LNCaP clone FGC (cell line): ENCODE measurements at places on chromosomes 7 and 10.

GRCh38 chr10:93757801-93758507 is at the start of gene LGI1:
TSS of gene LGI1 (plus strand) at chr10:93757936. CDS start at chr10:93758145, 209 bp downstream.
- no peak for DNase-seq

- DNase-seq: no peak
These were observed 29.1 kb upstream of the CALD1 start for GRCh38 chr7:134750083-134751062.

GRCh38 chr7:146943483-146943882 is 826.9 kb downstream of the CNTNAP2 start:
- no peak for DNase-seq

- DNase-seq: no peak
These were observed 73.7 kb downstream of the EVX1 start for GRCh38 chr7:27316311-27316710.

GRCh38 chr7:99141841-99142726 is 1.8 kb downstream of the SMURF1 start:
- DNase-seq: no peak

DNA sequence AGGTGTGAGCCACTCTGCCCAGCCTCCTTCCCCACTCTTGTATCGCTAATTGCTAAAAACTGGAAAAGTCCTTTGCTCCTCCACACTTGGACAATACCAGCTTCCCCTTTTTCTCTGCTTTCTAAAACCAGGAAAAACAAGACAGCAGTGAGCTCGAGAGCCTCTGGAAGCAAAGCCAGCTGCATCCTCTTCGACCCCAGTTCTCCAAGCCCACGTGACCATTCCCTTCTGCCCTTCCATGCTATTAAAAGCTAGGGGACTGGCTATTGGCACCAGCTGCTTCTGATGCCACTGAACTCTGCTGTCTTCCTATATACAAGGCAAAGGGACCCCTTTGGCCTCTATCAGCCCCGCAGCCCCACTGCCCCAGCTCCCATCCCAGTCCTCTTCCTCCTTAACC is 92.2 kb downstream of the SPDYE5 start:
- DNase-seq: no peak

DNA sequence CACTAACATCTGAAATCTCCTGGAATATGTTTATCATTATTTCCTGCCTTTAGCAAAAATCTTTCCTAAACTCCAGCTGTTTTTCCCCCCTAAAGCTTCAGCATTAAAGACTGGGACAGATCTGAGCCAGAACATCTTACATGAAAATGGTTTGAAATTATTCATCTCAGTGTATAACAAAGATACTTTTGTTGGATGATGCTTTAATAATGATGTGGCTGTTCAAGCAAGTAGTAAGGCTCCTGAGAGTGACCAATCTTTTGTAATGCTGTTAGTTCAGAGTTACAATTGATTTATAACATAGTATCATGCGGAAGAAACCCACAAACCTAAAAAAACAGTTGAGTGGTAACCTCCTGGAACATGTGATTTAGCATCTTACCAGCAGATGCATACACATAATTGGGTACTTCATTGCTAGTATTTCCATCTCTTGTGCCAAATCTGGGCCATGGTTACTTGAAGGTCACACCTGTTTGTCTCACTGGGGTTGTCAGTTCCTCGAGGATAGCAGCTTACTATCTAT is 1.5 kb downstream of the BZW2 start:
- no peak for DNase-seq

GRCh38 chr7:9645756-9646155 is 1212.3 kb downstream of the NXPH1 start:
- no peak for DNase-seq

DNA sequence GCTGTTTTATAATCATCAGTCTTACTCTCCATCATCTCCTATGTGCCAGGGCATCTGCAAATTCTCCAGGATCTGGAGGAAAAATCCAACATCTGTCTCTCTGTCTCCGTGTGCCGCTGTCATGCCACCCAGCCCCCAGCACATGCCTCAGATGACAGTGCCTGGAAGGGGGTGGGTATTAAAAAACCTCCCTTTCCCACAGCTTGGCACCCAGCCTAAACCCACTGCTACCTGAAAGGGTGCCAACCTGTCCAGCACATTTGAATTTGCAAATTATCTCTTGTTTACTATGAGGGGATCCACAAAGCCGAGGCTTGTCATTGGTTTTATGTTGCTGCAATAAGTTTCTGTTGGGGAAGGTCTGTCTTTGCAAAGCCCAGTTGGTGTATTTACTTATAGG is 73.1 kb downstream of the EMX2 start:
- DNase-seq: no peak

DNA sequence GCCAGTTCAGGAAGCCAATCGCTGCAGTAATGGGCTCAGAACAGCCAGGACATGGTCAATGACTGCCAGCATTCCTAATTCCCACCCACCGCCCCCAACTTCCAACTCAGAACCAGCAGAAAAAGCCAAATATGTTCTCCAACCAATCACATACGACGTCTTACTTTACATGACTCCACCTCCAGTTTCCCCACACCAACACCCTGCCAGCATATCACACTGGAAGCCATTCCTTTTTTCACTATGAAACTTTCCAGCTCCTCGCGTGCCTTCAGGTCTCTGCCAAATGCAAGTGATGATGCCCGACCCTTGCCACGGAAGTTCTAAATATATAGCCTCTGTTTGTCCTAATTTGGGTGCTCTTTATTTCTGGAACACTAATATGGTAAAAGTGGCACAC is 12.5 kb downstream of the NPS start:
- DNase-seq: no peak

DNA sequence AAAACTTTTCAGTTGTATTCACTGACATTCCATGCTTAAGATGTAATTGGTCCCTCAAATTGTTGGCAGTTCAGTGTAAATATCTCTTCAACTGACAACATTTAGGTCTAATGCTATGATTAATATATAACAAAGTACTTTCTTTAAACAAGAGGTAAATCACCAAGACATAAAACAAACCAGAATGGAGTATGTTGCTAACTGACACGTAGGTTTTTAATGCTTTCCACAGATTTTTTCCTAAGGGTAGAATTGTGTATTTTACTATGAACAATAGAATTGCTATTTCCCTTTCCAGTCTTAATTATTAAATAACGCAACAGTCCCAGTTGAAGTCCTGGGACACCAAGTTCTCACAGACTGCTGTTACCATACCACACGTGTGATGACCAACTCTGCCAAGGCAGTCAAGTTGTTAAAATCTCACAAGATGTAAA is 4.1 kb downstream of the JCAD start:
- DNase-seq: no peak

DNA sequence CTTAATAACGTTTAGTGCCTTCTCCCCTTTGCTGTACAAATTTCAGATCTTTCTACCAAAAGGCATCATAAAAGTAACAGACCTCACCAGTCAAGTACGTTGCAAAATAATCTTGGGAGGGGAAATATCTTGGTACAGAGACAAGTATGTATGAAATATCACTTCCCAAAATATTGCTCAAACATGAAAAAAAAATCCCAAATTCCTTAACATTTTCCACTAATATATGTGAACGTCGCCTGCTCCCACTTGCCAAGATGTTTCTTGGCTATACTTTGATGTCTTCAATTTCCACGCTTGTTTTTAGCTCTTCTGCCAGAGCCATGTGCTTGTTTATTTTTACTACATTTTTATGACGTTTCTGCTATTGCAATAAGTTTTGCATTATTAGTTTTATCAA is 223.5 kb downstream of the PLXNA4 start:
- DNase-seq: no peak

DNA sequence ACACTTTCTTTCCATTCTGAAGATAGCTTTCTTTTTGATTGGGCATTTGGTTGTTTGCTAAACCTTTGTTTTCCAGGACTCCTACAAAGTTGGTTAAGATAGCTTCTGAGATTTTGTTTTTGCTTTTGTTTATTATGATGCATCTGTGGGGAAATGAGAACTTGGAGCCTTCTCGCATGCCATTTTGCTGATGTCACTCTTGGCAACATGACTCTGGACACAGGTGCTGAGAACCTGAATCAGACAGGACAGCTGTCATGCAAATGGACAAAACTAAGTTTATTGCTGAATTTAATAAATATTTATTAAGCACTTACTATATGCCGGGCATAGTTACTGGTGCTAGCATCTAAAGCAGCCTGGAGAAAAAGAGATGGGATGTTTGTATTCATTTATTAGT is 274.1 kb downstream of the ZEB1 start:
- no peak for DNase-seq

GRCh38 chr7:43417455-43417854 is 165.5 kb upstream of the STK17A start:
- no peak for DNase-seq

DNA sequence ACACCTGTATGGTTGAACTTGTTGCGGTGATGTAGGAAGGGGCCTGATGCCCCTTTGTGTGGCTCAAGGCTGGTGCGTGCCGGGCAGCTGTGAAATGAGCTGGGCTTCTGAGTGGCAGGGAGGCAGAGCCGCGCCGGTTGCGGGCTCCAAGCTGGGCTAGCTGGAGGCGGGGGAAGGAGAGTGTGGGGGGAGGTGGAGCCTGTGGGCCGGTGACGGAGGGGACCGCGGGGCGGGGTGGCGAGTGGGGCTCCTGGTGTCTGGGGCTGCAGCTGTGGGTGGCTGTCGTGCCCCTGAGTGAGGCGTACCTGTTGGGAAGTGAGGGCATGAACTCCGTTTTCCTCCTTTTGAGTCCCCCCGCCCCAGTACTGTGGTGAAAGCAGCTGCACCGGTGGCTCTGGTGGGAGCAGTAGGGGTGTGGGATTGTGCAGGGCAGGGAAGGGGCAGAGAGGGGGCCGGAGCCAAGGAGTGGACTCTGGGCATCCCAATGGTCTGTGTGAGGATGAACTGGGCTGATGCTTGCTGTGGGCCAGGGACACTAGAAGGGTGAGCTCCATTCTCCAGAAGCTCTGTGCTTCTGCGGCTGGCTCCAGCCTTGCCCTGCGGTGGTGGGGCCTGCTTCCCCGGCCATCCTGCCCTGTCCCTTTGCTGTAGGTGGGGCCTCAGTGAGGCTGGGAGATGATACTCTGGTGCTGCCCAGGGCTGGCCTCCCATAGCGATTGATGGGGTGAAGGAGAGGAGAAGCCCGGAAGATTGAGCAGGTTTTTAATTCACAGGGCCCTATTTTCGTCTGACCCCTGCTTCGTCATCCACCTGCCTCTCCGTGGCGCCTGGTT is 41.7 kb downstream of the INPP5A start:
- no peak for DNase-seq

GRCh38 chr10:122130474-122131110 is 140.5 kb upstream of the BTBD16 start:
- DNase-seq: no peak

GRCh38 chr7:4800926-4801838 is 25.8 kb downstream of the AP5Z1 start:
- DNase-seq: no peak

DNA sequence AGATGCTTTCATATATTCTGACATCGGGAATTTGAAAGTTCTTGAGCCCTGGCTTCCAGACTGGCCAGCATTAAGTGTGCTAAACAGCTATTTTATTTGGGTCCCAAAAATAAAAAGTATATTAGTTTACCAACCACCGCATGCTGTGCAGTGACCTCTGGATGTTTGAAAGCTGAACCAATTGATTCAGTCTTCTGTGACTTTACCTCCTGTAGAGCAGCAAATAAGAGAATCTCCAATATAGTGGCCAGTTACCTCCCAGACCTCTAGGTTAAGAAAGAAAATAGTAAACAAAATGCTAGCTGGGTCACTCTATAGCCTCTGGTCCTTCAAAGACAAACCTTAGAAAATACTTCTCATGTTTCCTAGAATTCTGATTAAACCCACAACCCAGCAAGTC is 424.6 kb upstream of the NFE2L3 start:
- no peak for DNase-seq

- DNase-seq: no peak
These were observed 30.2 kb downstream of the PWWP2B start for GRCh38 chr10:132427006-132427771.

DNA sequence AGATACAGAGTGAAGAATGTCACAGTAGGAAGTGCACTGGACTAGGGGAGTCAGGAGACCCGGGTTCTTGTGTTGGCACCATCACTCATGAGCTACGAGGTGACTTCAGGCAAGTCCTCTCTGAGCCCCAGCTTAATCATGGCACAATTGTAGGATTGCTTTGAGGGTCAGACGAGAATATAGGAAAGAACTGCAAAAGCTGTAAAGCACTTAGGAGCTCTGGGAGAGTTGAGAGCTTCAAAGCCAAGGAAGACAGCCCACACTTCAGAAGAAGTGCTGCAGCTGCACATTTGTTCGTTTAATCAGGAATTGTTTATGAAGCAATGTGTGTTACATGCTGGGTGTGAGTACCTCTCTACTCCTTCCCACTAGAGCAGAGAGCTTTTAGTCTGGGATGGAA is 4.4 kb downstream of the FBH1 start:
- no peak for DNase-seq

- no peak for DNase-seq
These were observed 391.0 kb upstream of the LRRTM3 start for GRCh38 chr10:66534866-66535265.

DNA sequence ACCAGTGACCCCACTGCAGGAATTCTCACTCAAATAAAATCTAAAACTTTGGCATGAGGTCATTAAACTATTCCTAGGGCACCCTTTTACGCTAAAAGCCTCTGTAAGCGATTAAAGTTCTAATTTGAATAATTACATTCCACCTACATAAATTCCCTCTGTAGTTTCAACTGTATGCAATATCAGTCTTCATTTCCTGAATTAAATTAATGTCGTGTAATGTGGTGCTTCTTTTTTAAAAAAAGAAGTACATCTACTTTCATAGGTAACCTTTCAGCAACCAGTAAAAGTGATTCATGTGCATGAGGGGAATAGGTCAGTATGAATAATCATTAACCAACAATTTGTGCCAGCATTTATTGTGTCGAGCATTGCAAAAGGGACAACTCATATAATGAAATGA is 44.7 kb downstream of the IMMP2L start:
- no peak for DNase-seq

GRCh38 chr7:77866786-77867536 is 68.4 kb downstream of the PHTF2 start:
- DNase-seq: peak; percentile 14

DNA sequence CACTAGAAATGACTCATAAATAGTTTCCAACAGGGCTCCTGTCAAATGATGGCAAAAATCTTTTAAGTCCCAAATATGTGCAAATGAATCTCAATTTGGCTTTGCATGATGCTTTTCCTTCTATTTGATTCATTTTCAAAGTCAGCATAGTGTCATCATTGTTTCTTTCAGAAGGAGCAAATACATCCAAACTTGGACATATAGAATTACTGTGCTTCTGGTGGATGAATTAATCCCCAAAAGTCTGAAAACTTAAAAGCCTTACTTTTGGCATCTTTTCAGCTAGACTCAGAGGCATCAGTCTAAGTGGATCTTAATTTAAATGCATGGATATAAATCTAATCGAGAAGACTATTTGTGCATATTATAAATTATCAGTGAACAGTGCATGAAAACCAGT is 578.1 kb upstream of the FZD8 start:
- DNase-seq: no peak

DNA sequence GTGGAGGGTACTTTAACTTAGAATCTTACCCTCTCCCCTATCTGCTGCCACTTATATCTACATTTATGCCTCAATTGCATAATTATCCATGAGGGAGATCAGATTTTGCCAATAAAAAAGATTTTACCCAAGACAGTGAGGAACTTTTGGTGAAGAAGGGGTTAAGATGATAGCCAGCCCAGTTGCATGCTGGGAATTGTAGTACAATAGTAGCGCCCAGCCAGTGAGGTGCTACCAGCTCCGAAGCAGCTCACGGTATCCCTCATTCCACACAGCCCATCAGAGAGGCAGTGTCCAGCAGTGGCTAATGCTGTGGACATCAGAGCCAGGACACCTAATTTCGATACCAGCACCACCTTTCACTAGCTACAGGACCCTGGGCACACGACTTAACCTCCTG is 5.9 kb upstream of the LGI1 start:
- no peak for DNase-seq
